ENCODE measurements at places on chromosomes 5 and 9.

- no peak for DNase-seq
These were observed 146.4 kb downstream of the GNAQ start for GRCh38 chr9:77885104-77885672.

DNA sequence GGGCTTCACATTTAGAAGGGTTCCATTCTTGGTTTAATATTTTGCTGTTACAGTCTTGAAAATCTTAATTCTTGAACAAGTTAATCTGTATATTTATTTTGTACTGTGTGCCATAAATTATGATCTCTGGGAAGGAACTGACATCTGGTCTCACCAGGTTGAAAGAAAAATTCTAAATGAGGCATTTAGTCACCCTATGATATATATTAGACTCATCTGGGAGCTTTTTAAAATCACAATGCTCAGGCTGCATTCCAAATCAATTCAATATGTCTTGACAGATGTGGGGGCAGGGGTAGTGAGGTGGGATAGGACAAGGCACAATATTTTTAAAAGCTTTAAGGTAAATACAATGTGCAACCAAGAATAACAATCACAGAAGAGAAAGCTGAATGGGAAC, 569.2 kb downstream of the PRR16 start:
- DNase-seq = no peak

DNA sequence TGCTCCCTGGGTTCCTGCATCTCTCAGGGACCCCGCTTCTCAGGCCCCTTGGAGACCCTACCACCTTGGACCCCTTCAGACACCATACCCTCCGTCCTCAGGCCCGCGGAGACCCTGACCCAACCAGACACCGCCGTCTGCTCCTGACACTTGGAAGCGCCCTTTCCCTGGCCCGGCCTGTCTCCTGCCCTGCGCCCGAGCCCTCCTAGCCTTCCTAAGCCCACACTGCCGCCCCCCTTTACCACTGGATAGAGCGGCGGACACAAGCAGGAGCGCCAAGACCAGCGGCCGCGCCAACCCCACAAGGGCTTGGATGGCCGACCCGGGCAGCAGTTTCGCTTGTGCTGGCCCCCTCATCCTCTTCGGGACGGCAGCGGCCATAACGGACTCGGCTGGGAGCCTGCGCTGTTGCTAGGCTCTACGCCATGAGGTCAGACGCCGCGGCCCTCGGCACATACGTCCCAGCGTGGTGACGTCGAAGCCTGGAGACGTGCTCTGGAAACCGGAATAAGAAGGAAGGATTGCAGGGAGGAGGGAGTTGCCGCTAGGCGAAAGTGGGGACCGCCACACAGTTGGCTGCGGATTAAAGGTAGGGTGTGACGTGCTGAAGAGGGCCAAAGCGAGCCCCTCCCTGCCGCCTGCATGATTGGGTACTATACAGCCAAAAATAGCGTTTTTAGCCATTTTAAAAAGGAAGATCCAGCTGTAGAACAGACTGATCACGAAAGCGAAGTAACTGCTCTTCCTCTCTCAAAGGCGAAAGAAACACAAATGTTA, at the start of gene C5orf15:
C5orf15 (minus strand) TSS at position 422 of the 777 bp plus-strand sequence; CDS start at position 381, 41 bp downstream.
- DNase-seq = peak; percentile 99

GRCh38 chr5:8561854-8562253, 692.9 kb downstream of the MTRR start:
- DNase-seq = no peak

DNA sequence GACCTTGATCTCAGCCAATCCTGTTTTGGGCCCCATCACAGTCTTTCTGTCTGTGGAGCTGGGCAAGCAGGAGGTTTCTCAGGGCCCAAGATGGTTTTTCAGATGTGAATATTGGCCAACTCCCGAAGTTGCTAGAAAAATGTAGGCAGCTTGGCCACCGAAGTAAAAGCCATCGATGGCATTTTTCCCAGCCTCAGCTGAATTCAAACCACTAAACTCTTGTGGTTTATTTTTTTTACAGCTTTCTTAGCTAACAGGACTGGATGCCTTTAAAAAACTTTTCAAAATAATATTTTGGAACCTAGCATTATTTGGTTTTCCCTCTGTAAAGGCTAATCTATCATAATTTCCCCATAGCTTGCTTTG, 102.5 kb upstream of the ERCC6L2 start:
- DNase-seq = no peak
